ENCODE measurements at places on chromosomes 4 and X.
A peak's percentile ranks its signal among the peaks of the same experiment; 100 is the strongest.

DNA sequence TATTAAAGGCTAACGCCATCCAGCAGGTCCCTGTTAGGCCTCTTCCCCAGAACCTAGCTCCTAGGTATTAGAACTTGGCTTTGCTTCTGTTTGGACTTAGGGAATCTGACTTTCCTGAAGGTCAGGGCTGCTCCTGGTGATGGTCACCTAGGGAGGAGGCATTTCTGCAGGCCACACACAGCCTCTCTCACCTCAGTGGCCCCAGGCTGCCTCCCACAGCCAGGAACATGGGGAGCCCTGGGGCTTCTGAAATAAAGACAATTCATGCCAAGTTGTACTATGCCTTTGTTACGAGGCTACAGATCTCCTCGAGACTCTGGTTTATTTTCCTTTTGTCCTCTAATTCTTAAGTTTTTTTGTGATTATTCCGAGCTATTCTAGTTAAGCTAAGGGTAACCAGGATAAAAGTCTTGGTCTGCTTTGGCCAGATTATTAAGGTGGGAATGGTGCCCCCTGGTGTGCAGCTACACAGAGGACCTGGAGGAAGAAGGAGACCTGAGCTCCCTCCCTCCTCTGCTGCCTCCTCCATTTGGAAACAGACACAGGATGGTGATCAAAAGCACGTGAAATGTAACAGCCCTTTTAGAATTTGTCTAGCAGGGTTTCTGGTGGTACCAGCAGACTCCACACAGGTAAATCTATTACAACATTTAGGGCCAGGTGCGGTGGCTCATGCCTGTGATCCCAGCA is 131.0 kb downstream of the DCLK2 start:
- DNase-seq: no peak

DNA sequence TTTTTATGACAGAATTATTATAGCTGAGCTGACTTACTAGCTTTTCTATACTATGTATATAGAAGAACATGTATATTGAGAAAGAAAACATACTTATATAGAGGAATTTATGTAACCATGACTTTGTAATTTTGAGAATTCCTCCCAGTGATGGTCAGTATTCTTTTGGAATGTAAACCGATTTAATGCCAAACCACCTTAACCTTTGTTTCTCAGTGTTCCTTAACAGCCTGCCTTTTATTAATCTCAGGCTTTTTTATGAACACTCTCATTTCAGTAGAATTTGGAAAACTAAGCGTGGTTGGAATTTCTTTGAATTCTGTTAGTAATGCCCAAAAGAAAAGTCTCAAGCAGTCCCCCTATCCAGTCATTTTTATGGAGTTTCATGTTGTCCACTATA is 47.0 kb downstream of the MOSPD2 start:
- DNase-seq: no peak

DNA sequence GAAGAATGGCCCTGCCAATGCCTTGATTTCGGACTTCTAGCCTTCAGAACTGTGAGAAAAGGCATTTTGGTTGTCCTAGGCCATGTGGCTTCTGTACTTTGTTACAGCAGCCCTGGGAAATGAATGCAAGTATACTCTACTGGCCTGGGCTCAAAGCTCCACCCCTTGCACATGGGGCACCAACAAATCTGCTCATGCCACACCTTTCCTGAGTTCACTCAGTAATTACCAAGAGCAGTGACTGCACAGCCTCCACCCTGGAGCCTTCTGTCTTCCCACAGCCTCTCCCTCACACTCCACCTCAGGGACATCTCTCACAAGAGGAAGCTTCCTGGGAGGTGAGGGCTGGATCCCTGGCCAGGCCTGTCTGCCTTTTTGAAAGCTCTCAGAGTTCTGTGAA is 29.1 kb upstream of the GAB1 start:
- DNase-seq: no peak

GRCh38 chrX:72487661-72488060 is 85.0 kb downstream of the HDAC8 start:
- DNase-seq: no peak

GRCh38 chrX:103398421-103398864 is 22.1 kb downstream of the BEX3 start:
- DNase-seq: no peak

- DNase-seq: no peak
Measured at GRCh38 chrX:70292788-70293187, 2.9 kb downstream of the KIF4A start.

GRCh38 chr4:155248002-155248896 is 39.8 kb downstream of the NPY2R start:
- DNase-seq: no peak

- DNase-seq: no peak
Measured at GRCh38 chr4:101028886-101029285, 318.4 kb downstream of the PPP3CA start.

GRCh38 chr4:80125252-80126177 is 52.5 kb upstream of the ANTXR2 start:
- peak; percentile 2 for DNase-seq

- DNase-seq: peak; percentile 11
Measured at GRCh38 chr4:141636771-141637460, 533 bp downstream of the IL15 start.

DNA sequence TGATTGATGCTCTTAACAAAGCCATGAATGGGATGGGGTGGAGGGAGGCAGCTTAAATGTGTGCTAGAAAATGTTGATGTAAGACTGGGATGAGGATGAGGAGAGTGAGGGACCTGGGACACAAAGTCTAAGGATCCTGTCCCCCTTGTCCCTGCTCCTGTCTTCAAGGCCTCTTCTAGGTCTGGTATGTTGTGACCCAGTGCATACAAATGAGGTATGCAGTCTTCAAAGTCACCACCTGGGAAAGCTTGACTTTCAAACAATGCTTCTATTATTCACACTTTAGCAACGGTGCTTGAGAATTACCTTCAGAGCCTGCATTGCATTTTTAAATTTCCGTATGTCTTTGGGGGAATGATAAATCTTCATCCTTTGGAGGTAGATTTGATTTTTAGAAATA is 88.4 kb upstream of the SLC34A2 start:
- DNase-seq: no peak

GRCh38 chr4:121177246-121178137 is 13.4 kb upstream of the TNIP3 start:
- no peak for DNase-seq

- no peak for DNase-seq
Measured at GRCh38 chrX:103518571-103518970, 718 bp downstream of the RAB40A start.

DNA sequence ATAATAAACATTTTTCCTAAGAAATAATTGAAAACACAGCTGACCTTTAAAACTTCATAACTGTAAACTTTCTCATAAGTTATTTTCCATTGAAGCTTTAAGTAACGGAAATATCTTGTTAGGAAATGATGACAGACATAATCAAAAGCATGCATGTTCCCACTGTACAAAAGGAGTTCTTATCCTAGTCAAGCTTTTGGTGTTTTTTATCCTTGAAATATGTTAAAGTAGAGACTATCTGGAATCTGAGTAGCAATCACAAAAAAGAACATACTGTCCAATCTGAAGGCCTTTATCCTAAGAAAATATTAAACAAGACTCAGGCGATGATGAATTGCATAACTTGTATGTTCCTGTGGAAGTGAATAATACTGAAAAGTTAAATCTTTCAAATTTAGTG is 14.4 kb downstream of the GEMIN8 start:
- no peak for DNase-seq

DNA sequence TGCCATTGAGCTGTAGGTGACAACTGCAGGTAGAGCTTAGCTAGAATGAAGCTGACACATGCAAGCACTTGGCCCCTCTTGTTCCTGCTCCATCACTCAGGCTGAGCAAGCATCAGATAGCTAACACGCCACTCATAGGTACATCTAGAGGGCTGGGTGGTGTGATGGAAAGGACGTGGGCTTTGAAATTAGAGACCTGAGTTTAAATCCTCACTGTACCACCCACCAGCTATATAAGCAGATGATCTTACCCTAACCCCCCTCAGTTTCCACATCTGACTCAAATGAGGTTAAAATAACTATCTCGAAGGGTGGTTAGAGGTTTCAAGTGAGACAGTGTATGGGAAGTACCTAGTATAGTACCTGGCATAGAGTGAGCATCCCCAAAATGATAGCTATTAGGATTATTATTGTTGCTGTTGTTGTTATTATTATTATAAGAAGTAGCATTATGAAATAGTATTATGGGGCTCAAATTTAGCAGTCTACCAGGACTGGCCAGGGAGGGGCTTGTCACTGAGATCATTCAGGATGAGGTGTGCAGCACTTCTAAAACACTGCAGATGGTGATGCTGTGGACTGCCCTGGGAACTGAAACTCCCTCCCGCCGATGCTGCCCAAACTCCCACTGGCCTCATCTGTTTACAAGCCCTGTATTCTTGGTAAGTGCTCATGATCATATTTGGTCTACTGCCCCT is 59.0 kb downstream of the REELD1 start:
- no peak for DNase-seq

- DNase-seq: no peak
Measured at GRCh38 chr4:118817178-118817930, 18.6 kb downstream of the SEC24D start.

GRCh38 chrX:107632346-107632745 is 4.0 kb downstream of the PRPS1 start:
- no peak for DNase-seq

DNA sequence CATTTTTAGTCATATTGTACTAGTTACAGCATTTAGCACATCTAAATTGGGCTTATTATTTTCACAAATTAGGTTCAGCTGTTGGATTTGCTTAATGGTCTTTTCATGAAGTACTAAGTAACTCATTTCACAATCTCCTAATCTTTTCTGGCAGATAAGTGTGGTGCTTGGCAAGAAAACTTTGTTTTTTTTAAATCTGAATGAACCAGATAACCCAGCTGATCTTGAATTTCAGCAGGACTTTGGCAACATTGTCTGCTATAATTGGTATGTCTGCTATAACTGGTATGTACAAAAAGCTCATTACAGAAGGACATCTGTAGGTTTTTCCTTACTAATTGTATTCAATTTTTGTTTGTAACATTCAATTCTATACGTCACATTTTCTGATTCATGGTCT is 22.7 kb downstream of the WDR19 start:
- DNase-seq: no peak

- no peak for DNase-seq
Measured at GRCh38 chrX:130669233-130669632, 233.8 kb downstream of the ENOX2 start.

GRCh38 chr4:76809594-76810305 is 88.2 kb downstream of the SOWAHB start:
- DNase-seq: no peak

- no peak for DNase-seq
Measured at GRCh38 chr4:145484225-145484846, 2.7 kb downstream of the SMAD1 start.

DNA sequence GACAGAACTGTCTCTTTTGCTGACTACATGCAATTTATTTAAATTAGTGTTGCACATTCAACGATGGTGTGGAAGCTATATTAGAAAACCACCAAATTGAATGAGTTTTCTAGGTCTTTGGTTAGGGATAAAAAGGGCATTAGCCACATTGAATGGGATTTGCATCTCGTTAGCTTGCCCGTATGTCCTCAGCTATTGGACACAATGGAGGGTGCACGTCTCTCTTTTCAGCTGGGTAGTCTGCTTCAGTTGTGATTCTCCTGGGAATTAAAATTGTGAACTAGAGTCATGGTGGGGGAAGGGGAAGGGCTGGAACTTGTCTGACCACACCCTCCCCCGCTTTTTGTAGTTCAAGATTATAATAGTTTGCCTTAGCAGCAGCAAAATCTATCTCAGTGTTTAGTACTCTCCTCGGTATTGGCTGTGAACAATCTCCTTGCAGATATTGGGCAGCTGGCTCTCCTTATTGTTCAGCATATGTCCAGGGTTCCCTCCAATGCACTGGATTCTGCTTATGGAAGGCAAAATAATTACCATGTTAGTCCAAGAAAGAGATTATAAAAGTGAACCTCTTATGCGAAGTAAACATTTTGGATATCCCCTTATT is 23.3 kb downstream of the TRIM2 start:
- DNase-seq: no peak

DNA sequence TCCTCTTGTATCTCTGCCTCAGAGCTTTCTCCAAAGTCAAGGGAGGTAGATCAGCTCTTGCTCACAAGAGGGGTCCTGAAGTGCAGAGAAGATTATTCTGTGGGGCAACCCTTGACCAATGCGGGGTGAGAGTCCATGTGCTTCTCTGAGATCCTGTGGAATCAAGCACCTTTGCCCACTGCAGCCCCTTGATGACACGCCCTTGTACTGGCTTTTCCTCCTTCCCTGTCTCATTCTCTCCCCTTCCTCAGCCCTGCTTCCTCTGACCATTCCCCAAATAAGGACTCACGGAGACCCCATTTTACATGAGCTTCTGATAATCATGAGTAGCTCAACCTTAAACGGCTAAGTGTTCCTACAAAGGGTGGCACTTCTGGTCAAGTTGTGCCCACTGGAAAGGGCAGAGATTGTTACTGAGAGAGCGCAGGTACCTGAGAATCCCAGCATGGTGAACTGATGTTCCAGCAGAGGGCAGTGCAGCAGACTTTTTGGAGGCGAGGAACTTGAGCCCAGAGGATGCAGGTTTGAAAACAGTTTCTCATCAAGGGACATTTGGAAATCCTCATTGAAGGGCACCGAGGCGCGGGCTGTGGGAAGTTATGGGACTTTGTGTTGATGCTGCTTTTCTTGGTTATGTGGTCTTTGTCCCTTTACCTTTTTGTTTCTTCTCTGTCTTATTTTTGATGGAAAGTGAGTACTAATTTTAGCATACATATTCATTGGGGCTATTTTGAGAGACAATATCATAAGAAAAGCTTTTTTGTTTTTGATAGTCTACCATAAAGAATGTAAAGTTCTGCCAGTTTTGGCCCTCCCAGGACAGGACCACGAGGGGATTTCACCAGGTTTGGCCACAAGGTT is 201.3 kb downstream of the RBM46 start:
- no peak for DNase-seq

DNA sequence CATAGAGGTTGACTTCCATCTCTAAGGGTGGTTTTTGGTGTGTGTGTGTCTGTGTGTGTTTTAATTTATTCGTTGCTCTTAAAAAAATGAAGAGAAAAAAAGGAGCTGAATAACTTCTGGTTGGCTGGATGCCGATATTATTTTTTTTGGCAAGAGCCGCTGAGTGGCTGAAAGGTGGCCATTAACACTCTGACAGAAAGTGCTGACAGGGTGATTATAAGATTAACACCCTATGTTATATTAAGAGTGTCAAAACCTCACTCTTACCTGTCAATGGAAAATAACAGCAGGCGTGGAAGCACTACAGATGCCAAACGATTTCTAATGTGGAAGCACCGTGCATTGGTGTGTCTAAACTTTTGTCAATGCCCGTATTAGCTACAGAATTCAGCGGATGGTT is 622.5 kb downstream of the ANKRD50 start:
- no peak for DNase-seq

GRCh38 chr4:4685810-4686795 is 144.3 kb upstream of the STX18 start:
- no peak for DNase-seq
